Thoracic aorta (tissue), 2 donors: ENCODE measurements at places on chromosomes 5 and 9.
A peak's percentile ranks its signal among the peaks of the same experiment; 100 is the strongest.

DNA sequence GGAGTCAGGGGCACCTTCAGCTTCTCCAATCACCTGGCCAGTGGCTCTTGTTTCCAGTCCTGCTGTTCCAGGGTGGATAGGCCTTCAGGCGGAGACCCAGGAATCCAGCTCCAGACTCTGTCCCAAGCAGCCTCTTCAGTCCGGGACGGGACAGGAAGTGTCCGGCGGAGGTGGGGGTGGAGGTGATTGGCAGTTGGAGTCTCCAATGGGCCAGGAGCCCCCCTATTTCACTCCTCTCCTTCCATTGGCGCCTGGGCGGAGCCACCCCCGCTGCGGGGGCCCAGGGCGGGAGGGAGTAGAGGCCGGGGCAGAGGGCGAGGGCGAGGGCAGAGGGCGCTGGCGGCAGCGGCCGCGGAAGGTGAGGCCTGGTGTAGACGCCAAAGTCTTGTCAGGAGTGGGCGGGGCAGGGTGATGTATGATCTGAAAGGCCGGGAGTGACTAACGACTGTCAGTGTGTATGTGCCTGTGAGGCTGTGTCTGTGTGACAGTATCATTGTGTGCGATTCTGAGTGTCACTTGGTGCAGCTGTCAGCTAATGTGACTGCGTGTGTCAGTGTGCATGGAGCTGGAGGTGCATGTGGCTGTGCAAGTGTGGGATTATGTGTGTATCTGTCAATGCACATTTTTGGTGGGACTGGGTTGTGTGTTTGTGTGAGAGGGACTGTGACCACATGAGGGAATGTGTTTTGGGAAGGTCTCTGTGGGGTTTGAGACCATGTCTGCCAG lies at the start of gene IL11RA:
IL11RA (plus strand) TSS at position 310 of the 726 bp plus-strand sequence. CDS start 3,033 bp downstream, outside the sequence.
- peak; percentile 50 for DNase-seq

DNA sequence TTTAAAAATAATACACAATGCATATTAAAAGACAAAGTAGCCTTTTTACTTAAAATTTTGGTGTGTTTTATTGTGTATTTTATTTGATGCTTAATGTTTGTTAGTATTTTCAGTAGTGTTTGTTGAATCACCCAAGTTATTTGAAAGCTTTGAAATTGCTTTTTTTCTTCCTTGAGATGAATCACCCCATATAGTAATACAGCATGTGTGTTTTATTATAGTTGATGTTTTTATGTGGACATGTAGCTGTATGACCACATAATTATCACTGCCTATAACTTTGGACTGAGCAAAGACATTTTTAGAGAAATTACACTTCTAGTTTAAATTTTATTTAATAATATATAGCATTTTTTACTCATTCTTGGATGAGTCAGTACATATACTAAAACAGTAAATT lies 18.0 kb downstream of the FAM174A start:
- DNase-seq: no peak

DNA sequence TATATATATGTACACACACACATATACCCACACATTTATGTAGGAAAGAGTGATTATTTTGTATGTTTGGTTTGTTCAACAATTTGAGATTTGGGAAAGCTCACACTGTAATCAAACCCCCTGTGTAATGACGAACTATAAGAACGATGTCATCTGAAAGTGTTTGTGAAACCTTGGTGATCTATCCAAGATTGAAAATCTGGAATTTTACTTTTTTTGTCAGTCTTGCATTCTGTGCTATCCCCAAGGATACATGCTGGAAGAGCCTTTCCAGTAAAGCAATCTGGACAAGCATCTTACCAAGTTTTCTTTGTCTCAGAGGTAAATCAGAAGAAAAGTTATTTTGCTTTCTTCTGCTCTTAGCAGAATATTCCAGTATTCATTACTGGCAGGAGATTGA lies 23.3 kb downstream of the SGCD start:
- no peak for DNase-seq

- DNase-seq: no peak
Observed at GRCh38 chr5:17223367-17224185, 6.1 kb downstream of the BASP1 start.

DNA sequence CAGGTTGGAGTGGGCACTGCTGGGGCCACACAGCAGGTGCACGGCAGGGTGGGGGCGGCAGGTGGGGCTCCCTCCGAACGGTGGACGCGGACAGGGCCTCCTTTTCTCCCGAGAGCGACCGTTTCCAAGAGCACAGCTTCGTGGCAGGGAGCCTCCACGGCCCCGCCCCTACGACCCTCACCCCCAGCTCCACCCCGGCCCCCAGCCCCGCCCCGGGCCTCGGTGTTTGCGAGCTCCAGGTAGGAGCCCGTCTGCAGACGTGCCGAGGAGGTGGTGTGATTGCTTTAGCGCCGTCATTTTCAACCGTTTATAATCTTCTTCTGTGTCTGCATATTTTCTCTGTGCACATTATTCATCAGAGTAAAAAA lies 8.8 kb downstream of the GRIN1 start:
- DNase-seq: no peak

DNA sequence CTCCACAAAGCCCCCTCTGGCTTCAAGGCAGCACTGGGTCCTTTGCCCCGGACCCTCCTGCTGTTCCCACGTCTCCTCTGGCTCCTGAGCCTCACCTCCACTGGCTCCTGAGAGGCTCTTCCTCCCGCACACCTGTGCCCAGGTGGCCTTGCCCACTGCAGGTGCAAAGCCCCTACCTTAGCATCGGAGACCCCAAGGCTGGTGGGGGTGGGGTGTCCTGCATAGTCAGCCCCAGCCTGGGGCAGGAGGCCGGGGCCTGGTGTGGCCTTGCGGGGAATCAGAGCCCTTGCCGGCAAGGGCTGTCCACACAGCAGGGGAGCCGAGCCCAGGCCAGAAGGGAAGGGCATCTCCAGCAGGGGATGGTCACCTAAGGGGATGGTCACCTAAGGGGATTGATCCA lies 41.3 kb upstream of the CEP72 start:
- DNase-seq: no peak

- DNase-seq: no peak
Observed at GRCh38 chr5:121189342-121190305, 662.1 kb upstream of the FTMT start.

- DNase-seq: no peak
Observed at GRCh38 chr5:134136771-134137170, 22.3 kb downstream of the TCF7 start.

DNA sequence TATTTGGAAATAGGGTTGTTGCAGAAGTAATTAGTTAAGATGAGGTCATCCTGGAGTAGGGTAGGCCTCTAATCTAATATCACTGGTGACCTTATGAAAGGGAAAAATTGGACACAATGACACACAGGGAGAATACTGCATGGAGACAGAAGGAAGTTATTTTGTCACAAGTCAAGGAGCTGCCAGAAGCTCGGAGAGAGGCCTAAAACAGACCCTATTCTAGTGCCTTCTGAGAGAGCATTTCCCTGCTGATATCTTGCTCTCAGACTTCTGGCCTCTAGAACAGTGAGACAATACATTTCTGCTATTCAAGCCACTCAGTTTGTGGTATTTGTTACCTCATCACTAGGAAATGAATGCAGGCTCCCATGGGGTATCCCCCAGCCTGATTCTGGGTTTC lies 332.9 kb downstream of the CSNK1G3 start:
- no peak for DNase-seq

DNA sequence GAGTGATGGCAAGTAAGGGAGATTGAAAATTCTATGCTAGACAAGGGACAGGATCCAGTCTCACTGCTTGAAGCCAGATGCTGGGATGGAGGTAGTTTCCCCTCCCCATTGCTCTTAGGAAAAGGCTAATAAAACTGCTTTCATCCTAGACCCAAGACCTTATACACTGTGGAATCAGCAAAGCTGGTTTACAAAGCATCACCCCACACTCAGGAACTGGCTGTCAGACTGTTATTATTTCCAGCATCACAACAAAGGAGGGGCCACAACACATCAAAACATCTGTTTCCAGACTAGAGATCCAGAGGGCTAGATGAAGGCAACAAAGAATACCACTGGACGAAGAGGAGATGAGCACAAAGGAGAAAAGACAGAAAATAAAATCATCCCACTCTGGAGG lies 364.6 kb upstream of the PTGER4 start:
- no peak for DNase-seq

DNA sequence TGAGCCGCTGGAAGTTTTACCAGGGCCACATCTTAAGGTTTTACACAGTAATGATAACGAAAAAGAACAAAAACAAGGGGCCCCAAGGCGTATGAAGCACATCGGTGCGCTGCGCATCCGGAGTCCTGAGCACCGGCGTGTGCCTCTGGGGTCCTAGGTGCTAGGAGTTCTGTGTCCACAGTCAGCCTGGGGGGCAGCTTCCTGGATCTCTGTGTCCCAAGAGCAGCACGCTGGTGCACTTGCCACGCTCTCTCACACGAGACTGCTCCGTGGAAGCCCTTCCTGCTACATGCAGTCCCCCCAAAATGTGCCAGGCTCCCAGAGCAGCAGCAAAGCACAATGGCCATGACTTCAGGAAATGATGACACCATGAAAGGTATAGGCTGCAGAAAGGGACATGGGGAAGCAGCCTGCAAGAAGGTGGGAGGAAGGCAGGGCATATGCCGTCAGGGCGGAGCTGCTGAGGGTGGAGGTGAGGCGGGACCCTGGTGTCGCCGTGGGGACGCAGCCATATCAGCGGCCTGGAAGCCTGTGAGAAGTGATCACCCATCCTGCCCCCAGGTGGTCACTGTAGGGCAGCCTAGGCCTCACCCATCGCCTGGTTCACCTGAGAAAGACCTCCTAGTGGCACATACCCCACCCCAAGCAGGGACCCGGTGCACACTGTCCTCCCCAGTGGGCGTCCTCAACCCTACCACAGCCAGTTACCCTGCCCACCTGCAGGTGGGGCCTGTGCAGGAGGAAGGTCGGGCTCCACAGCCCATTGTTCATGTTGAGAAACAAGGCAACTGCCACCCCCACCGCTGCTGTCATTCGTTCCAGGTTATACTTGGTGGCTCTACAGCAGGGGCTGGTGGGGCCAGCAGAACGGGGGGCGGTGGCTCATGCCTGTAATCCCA lies 23.6 kb upstream of the SLC6A3 start:
- no peak for DNase-seq

DNA sequence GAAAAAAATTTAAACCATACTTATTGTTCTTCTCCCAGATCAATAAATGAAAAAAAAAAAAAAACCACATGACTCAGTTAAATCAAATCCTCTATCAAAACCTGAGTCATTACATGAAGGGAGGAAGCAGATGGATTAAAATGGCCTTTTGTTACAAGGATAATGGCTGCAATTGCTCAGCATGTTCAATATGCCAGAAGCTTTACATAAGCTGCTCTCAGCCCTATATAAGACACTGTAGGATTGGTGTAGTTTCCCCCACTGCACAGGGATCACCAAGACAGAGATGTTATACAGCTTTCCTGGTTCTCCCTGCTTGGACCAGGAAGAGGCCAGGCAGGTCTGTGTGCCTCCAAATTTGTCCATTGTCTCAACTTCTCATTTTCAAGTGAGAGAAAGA lies 101.6 kb upstream of the MAP1B start:
- DNase-seq: no peak

GRCh38 chr5:104146652-104147051 lies 584.1 kb upstream of the NUDT12 start:
- no peak for DNase-seq

- DNase-seq: no peak
Observed at GRCh38 chr5:161546470-161547301, at the start of gene GABRB2. TSS of gene GABRB2 (minus strand) at chr5:161546725. CDS start at chr5:161546643, 82 bp downstream.

DNA sequence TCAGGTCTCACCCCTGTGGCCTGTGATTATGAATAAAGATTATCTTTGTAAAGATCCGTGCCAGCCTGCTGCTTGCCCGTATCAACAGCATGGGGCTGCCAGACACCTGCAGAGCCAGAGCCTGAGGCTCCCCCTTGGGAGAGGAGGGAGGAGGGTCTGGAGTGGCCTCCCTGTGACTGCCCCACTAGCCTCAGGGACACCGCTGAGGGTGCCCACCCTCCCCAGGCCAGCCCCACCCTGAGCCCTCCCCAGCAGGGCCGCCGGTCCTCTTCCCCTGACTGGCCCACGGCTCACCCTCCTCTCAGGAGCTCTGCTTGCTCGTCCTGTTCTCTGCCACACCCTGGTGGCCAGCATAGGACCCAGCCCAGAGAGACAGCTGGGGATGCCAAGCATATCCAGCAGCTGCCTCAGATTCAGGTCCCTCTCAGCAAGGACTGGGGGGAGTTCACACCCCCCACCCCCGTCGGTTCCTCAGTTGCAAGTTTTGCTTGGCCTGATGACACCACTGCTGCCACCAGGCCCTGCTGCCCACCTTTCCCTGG lies 1.9 kb downstream of the SSNA1 start:
- DNase-seq: no peak

- no peak for DNase-seq
Observed at GRCh38 chr5:53194086-53194485, 84.5 kb upstream of the MOCS2 start.

GRCh38 chr9:23408874-23409273 lies 417.2 kb downstream of the ELAVL2 start:
- DNase-seq: no peak

DNA sequence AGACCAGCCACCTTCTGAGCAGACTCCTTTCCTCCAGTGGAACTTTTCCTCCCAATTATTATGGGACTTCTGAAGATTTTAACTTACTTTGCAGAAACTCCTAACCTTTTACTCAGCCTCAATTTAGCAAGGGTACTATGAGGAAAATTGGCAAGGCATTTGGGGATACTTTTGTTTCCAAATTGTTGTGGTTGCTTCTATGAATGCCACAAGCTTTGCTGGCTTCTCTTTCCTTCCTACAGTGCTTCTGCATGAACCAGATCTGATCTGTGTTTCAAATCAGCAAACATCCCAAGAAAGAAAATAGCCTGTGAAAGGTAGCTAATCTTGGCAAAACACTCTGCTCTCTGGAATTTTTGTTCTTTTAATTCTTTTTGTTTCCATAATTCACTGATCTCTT lies 57.3 kb upstream of the TAF11L2 start:
- DNase-seq: no peak

GRCh38 chr5:35159370-35159742 lies 70.9 kb downstream of the PRLR start:
- DNase-seq: no peak

DNA sequence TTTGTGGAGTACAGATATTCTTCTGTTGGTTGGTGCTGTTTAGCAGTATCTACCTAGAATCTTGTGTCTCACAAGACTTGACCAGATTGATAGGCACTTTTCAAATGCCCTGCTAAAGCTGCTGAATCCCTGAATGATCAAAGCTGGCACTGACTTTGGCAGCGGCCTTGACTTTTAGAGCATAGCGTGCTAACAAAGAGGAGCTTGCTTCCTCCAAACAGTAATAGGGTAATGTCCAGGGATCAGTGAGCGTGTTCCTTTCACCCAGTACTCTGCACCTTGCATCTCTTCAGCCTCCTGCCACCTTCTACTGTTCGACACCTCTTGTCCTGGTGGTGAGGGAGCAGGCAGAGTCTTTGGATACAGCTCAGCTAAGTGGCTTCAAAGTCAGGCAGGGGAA lies 100.8 kb downstream of the IQGAP2 start:
- no peak for DNase-seq

- no peak for DNase-seq
Observed at GRCh38 chr5:74415695-74416102, 224.8 kb downstream of the ENC1 start.

- no peak for DNase-seq
Observed at GRCh38 chr9:133151041-133151440, 12.7 kb downstream of the GBGT1 start.
